ENCODE measurements at places on chromosomes 5 and 9.

- DNase-seq: peak; percentile 64
Observed at GRCh38 chr9:137070201-137070905, at the start of gene SAPCD2. Gene SAPCD2, minus strand, starts transcription at chr9:137070557. Its CDS starts 97 bp downstream, at chr9:137070460.

DNA sequence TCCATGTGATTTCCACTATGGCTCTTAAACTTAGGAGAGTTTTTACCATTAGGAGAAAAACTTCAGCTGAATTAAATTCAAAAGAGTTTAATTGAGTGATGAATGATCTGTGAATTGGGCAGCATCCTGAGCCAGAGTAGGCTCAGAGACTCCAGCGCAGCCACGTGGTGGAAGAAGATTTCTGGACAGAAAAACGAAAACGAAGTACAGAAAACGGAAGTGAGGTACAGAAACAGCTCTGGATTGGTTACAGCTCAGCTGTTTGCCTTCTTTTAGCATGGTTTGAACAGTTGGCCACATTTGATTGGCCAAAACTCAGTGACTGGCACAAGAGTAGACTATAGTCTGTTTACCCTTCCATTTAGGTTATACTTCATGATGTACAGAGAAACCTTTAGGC lies 69.2 kb upstream of the PLPP1 start:
- DNase-seq: no peak

DNA sequence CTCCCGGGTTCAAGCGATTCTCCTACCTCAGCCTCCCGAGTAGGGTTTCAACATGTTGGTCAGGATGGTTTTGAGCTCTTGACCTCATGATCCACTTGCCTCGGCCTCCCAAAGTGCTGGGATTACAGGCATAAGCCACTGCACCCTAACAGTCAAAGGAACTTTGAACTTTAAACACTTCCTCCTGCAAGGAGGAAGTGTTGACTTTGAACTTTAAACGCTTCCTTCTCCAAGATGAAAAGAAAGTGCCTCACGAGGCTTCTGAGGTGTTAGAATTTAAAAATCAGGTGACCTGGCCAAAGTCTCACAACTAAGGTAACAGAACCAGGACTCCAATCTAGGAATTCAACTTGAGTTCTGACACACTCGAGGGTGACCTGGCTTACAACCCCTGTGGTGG lies 150.9 kb downstream of the BRINP1 start:
- DNase-seq: no peak

GRCh38 chr9:80326105-80326504 lies 754.3 kb downstream of the TLE4 start:
- no peak for DNase-seq

GRCh38 chr9:127968700-127969383 lies 11.9 kb downstream of the EEIG1 start:
- no peak for DNase-seq

Data from activated naive CD8-positive, alpha-beta T cell treated with anti-CD3 and anti-CD28 coated beads, Interleukin-2, amount 50 U/mL, for 16 hours (primary cell).